ENCODE measurements at places on chromosomes 11 and 22.

- DNase-seq, result no peak
These were observed 46.6 kb upstream of the FADD start for GRCh38 chr11:70156291-70157037.

- no peak for DNase-seq
These were observed 37.8 kb upstream of the YWHAH start for GRCh38 chr22:31906569-31906968.

DNA sequence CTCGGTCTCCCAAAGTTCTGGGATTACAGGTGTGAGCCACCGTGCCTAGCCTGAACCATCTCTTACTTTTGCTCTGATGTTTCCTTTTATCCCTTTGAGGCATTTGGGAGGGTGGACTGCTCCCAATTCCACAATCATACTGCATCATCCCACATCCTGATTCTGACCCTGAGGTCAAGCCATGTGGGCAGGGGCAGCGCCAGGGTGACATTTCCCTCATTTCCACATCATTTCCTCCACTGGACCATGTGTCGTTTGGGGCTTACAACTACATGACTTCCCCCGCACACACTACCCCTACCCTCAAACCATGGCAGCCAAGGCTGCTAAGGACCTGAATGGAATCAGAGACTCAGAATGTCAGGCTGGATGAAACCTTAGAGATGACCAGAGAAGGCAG lies 26.4 kb upstream of the ZBTB16 start:
- no peak for DNase-seq

- DNase-seq, result peak; percentile 63
These were observed 110.3 kb upstream of the PITPNB start for GRCh38 chr22:28029201-28029948.

DNA sequence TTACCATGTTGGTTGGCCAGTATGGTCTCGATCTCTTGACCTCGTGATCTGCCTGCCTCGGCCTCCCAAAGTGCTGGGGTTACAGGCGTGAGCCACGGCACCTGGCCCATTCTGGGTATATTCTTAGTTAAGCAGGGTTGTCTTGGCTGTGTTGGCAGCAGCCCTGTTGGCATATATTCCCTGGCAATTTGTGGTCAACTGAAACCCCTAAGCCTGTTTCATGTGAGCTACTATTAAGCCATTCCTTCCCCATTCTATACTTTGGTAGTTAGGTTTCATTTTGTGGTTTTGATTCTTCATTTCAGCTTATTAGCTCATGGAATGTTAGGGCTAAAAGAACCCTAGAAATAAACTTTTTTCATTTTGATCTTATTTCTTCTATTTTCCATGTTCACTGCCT lies 22.2 kb upstream of the IL18BP start:
- no peak for DNase-seq

GRCh38 chr22:21025266-21025665 lies 7.1 kb downstream of the SLC7A4 start:
- DNase-seq, result no peak

- no peak for DNase-seq
These were observed 4.9 kb upstream of the WNT11 start for GRCh38 chr11:76210931-76211851.

DNA sequence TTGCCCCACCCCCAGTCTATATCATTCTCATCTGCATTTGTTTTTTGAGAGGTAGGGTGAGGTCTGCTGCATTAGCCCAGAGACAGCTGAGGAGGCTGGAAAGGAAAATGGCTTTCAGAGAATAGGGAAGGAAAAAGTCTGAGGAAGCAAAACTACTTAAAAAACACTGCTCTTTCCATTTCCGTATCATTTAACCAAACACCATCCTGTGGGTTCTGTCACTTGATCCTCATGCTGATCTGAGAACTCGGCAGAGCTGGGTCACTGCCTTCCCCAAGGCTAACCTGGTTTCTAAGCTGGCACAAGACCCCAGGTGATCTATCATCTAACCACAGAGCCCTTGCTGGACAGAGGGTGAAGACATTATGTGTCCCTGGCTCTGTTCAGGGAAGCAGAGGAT lies 1.2 kb downstream of the FOLR2 start:
- no peak for DNase-seq

DNA sequence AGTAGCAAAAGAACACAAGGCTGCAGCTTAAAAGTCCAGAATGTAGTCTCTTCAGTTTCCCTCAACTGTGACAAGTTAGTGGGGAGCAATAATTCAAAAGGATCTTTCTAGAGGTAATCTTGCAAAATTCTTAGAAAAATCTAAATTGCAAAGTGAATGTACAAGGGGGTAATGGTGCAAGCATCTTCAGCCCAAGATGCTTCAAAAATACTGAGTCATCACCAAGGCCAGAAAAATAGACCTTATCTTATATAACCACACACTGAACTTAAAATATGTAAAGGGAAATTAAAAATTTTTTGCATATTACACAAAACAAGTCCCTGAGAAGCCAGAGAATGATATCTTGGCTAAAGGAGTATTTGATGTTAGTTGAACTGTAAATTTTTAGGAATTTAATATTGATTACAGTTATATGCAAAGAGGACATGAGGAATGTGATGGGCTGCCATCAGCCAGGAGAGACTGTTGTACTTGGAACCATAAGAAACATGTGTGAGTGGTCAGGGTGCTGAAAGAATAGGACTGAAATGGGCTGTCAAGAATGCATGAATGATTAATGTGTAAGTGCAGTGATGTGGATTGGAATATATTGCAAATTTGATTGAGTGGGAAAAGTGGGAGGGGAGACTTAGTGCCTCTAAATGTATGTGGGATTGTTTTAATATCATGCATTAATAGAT lies 85.7 kb upstream of the LIN7C start:
- DNase-seq, result no peak

DNA sequence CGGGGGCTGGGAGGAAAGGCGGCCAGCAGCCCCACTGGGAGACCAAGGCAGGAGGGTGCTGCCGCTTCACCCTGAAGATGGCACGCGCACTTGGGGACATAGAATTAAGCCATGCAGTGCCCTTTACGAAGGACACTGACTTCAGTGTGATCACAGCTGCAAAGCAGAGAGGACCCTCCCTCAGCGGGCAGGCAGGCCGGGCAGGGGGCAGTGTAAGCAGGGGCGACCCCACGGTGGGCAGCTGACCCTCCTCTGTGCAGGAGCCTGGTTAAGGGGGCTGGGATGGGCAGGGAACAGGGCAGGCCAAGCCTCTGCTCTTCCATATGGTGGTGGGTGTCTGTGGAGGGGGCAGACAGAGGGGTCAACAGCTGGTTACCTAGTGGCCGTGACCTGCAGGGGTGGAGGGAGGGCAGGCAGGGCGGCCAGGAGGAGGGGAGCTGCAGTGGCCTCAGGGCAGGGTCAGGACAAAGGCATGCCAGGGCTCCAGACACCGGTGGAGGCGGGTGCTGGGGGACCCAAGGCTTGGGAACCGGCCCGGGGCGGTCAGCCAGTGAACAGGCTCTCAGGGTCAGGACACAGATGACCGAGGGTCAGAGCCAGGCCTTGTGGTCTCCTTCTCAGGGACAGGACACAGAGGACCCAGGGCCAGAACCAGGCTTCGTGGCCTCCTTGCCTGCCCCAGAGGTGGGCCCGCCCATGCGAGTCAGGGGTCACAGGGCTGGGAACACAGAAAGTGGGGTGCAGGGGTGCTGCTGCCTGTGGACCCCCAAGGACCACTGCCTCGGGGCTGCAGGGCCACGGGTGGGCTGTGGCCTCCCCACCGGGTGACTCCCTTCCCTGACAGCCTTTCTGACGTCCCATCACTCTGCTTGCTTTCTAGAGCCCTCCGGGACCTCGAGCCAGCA lies 7.2 kb downstream of the LMNTD2 start:
- no peak for DNase-seq

DNA sequence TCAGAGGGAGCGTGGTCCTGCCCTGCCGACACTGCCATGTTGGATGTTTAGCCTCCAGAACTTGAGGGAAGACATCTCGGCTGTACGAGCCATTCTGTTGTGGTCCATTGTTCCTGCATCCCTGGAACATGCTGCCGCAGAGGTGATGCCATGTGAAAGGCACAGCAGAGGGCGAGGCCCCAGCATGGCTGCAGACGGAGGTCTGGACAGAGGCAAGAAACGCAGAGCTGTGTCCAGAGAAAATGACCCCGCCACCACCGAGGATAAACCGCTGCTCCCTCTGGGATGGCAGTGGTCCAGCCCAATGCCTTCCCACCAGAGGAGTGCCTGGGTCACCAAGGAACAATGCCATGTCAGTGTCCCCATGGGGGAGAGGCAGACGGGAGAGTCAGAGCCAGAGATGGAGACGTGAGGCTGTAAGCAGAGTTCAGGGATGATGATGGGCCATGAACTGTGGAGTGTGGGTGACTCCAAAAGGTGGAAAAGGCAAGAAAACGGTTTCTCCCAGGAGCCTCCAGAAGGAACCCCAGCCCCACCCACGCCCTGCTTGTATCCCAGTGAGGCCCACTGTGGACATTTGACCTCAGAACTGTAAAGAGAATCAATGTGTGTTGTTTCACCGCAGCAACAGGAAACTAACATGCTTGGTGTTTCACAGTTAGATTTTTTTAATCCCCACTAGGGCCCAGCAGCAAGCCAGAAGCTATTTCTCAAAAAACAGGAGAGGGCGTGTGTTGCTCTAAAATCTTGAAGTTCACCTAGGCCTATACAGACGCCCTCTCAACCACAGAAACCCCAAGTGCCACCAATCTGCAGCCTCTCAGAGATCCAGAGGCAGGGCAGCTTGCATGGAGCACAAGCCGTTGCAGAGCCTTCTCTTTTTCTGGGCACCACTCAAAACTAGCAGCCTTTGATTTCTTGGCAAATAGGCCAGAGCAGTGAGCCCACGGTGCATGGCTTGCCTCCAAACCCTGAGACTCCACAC lies 1422.9 kb downstream of the TBC1D22A start:
- no peak for DNase-seq

DNA sequence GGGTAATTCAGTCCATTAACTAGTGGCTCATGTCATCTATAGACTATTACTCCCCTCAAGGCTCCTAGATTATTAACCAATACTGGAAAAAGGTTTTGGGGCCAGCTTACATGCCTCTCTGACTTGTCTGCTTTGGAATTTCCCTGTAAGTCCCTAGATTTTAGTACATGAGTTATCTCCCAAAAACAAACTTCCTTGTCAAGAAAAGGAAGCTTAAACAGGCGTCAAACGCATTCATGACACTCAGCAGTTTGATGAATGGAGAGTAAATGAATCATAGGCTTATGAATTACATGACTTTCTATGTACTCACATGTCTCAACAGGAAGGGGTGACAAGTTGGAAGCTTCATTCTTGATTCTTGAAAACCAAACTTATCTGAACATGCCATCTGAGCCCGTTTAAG lies 70.8 kb downstream of the BLID start:
- DNase-seq, result no peak

DNA sequence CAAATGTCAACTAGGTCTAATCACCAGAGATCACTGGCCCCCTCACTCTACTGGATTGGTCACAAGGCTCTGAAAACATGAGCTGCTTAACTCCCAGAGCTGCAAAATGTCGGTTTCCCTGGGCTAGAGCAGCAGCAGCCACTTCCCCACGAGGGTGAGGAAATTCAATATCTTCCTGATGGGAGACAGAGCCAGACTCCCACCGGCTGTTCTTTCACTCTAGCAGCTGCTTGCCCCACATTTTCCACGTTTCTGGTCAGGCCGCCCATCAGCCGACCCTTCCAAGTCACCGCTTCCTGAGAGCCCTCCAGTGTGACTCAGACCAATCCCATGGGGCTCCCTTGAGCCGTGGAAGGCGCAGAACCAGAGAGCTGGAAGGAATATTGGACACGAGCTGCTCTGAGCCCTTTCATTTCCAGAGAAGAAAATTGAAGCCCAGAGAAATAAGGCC lies 227.0 kb downstream of the ADAMTS15 start:
- no peak for DNase-seq

DNA sequence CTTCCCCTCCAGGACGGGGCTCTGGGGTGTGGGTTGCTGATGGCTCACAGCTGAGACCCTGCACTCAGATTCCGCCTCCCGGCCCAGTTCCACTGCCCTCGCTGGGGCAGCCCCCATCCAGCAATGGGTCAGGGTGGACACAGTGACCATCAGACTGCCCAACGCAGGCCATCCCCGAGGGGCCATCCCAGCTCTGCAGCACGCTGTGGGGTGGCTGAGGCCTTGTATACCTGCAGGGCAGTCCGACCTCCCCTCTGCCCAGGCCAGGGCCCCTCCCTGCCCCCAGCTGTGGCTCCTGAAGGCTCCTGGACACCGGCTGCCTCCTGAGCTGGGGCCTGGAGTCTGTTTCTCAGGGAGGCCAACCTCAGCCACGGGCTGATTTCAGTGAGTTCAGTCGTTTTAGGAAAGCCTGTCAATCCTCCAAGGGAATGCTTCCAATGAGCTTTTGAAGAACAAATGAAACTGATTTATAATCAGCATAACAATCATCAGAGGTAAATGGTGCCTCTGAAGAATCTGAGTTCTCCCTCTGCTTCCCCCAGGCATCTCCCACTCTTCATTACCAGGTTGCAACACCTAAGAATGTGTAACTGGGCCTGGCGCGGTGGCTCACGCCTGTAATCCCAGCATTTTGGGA lies 95.1 kb downstream of the CELSR1 start:
- no peak for DNase-seq

All from NCI-H2107 (cell line).